ENCODE measurements at places on chromosomes 16 and 17.

DNA sequence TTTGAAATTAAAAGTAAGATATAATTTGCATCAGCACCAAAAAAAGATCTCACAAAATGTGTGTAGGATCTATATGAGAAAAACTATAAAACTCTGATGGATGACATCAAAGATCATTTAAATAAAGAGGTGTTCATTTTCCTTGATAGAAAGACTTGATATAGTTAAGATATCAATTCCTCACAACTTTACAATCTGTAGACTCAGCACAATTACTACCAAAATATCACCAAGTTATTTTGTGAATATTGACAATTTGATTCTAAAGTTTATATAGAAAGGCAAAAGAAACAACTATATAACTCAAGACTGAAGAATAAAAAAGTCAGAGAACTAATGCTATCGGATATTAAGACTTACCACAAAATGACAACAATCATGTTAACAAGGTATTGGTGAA lies 638.9 kb downstream of the HS3ST4 start:
- DNase-seq = no peak

GRCh38 chr16:7057458-7057857 lies 275.2 kb upstream of the RBFOX1 start:
- no peak for DNase-seq

GRCh38 chr17:69856946-69857345 lies 218.1 kb upstream of the KCNJ16 start:
- no peak for DNase-seq

DNA sequence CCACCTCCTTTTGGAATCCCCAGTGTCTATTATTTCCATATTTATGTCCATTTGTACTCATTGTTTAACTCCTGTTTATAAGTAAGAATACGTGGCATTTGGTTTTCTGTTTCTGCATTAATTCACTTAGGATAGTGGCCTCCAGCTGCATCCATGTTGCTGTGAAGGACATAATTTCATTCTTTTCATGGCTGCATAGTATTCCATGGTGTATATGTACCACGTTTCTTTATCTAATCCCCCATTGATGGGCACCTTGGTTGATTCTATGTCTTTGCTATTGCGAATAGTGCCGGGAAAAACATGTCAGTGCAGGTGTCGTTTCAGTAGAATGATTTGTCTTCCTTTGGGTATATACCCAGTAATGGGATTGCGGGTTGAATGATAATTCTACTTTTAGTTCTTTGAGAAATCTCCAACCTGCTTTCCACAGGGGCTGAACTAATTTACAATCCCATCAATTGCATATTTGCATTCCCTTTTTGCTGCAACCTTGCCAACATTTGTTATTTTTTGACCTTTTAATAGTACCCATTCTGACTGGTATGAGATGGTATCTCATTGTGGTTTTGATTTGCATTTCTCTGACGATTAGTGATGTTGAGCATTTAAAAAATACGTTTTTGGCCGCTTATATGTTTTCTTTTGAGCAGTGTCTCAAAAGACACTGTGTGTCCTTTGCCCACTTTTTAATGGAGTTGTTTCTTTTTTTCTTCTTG lies 373.2 kb upstream of the TNRC6C start:
- no peak for DNase-seq

DNA sequence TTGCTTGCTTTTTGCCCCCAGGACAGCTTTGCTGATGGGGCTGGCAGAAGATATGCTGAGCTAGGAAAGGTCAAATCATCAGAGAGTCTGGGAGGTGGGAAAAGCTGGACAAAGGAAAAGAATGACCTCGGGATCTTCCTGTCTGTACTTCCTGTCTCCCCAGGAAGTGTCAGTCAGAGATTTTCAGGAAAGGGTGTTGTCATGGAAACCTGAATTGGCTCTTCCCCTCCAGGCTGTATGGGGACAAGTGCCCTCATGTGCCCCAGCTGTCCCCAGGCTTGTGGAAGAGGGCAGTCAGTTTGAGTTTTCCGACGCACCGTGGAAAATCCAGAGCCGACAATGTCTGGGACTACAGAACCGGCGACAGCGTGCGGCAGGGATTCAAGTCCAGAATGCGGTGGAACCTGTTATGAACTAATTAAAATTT lies 122.7 kb upstream of the ZFHX3 start:
- DNase-seq = no peak

DNA sequence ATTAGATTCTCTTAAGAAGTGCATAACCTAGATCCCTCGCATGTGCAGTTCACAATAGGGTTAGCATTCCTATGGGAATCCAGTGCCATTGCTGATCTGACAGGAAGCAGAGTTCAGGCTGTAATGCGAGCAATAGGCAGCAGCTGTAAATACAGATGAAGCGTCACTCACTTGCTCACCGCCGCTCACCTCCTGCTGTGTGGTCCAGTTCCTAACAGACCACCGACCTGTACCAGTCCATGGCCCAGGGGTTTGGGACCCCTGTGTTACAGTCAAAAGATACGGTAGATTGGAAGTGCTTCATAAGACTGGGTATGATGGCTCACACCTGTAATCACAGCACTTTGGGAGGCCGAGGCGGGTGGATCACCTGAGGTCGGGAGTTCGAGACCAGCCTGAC lies 2.8 kb downstream of the STAT5A start:
- no peak for DNase-seq

DNA sequence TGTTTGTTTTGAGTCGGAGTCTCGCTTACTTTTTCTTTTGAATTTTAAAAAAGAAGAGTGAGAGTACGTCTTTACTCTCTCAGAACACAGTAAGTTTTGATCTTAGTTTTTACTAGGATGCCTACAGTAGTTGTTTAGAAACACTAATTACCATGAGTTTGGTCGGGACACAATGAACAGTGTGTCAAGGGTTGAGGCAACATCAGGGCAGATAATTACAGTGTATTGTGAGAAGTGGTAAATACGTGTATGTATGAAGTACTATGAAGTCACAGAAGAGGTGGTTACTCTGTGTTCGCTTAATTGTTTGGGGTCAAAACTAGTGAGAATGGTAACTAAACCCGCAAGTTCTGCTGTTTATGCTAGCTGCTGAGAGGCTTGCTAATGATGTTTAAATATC lies 18.2 kb downstream of the PAFAH1B1 start:
- no peak for DNase-seq

- no peak for DNase-seq
These were observed 29.1 kb downstream of the OSBPL7 start for GRCh38 chr17:47792457-47792856.

- DNase-seq = peak; percentile 56
These were observed 677 bp downstream of the CBX1 start for GRCh38 chr17:48100591-48101011.

DNA sequence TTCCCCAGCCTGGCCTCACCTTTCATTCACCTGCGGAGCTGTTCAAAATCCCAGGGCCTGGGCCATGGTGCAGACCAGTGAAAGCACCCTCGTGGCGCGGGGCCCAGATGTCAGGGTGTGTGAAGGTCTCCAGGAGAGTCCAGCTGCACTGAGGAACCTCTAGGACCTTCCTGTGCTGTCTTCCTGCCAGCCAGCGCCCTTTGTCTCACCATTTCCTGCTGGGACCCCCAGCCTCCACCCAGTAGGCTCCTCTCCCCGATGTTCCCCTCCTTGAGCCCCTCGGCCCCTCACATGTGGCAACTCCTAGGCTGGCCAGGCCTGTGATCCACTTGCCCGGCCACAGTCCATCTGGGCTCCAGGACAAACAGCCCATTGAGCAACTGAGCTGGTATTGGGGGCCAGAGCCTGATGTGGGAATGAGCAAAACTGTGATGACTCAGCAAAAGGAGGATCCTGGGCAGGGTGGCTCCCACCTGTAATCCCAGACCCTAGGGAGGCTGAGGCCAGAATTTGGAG lies 677 bp downstream of the SULT1A2 start:
- peak; percentile 15 for DNase-seq

GRCh38 chr17:8785547-8786413 lies 13.4 kb downstream of the MFSD6L start:
- DNase-seq = peak; percentile 42

DNA sequence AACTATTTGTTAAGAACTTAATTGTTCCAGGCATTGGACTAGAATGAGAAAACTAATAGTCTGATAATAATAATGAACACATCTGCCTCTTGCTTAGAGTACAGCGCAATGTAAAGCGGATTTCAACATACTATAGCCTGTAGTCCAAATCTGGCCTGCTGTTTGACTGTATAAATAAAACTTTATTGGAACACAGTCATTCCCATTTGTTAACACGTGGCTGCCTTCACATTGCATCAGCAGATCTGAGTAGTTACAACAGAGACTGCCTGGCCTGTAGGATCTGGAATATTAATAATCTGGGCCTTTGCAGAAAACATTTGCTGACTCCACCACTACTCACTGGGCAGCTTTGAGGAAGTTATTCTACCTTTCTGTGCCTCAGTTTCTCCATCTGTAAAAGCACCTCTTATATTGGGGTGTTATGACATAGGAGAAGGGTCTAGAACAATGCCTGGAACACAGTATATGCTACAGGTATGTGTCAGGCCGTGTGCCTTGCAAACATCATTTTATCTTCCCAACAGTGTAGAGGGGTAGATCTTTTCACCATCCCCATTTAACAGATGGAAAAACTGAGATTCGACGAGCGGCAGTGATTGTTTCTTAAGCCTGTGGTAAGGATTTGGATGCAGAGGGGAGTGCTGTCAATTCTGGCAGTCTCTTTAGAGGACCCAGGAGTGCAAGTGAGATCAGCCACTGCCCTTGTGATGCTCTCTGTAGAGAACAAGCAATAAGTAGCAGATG lies 22.2 kb downstream of the PDILT start:
- no peak for DNase-seq

GRCh38 chr17:3025421-3026124 lies 37.8 kb downstream of the OR1D5 start:
- no peak for DNase-seq

- no peak for DNase-seq
These were observed 1.2 kb downstream of the GID4 start for GRCh38 chr17:18040261-18040858.

DNA sequence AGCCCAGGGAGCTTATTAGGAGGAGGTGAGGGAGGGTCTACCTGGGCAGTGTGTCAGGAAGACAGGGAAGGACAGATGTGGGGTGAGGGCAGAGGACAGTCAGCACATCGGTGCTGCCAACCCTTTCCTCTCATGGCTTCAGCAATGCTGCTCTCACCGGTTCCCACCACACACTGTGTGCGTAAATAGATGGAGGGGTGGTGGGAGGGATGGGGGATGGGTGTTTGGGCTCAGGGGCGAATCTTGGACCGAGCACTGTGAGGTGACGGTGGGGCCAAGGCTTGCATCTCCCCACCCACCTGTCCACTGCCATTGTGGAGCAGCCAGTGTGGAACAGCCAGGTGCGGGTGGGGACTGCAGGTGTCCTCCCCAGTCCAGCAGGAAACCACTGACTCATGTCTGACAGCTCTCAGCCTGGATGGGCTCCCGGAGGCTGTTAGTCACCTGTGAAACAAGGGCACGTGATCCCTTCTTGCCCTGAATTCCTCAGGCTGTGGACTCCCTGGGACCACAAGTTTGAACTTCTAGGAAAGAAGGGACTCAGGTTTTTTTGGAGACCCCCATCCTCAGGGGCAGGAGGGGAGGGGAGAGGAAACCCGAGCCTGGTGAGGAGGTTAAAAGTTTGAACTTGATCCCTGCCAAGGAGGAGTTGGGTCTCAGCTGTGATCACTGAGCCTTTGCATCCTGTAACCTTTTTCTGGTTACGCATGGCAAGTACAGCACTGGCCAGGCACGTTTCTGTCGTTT lies 42.7 kb upstream of the SMPD3 start:
- peak; percentile 65 for DNase-seq

Data from amniotic epithelial cell (primary cell).